ENCODE measurements at places on chromosomes 1 and 21.

DNA sequence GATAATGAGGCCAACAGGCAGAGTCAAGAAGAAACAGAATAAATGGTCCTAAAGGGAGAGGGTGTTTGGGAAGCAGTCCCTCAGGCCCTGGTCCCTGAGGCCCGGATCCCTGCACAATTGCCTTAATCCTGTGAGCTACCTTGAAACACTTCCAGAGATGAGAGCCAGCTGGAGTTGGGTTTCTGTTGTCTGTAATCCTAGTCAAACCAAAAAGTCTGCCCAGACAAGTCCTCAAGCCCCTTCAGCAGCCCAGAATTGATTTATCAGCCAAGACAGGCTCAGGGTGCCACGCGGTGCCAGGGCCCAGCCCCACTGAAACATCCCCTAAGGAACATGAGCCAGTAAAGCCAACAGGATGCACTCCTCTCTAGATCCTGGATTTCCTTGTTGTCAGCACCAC, 16.4 kb upstream of the CLSTN1 start:
- no peak for DNase-seq

GRCh38 chr1:181801617-181802016, 259.9 kb downstream of the ZNF648 start:
- no peak for DNase-seq

GRCh38 chr1:33875862-33876261, 12.0 kb downstream of the HMGB4 start:
- peak; percentile 10 for DNase-seq

GRCh38 chr1:244022311-244022710, 28.8 kb upstream of the ZBTB18 start:
- DNase-seq, result no peak

- no peak for DNase-seq
Measured at GRCh38 chr1:21586222-21586621, 77.0 kb downstream of the ALPL start.

GRCh38 chr1:116585886-116586285, 15.1 kb upstream of the CD58 start:
- DNase-seq, result no peak

GRCh38 chr1:14679027-14679688, 80.7 kb downstream of the KAZN start:
- DNase-seq, result no peak

GRCh38 chr1:22611530-22611947, 24.9 kb upstream of the C1QA start:
- no peak for DNase-seq

GRCh38 chr21:36194024-36194423, 37.4 kb downstream of the DOP1B start:
- no peak for DNase-seq

- no peak for DNase-seq
Measured at GRCh38 chr1:59298026-59298583, 1.2 kb downstream of the FGGY start.

DNA sequence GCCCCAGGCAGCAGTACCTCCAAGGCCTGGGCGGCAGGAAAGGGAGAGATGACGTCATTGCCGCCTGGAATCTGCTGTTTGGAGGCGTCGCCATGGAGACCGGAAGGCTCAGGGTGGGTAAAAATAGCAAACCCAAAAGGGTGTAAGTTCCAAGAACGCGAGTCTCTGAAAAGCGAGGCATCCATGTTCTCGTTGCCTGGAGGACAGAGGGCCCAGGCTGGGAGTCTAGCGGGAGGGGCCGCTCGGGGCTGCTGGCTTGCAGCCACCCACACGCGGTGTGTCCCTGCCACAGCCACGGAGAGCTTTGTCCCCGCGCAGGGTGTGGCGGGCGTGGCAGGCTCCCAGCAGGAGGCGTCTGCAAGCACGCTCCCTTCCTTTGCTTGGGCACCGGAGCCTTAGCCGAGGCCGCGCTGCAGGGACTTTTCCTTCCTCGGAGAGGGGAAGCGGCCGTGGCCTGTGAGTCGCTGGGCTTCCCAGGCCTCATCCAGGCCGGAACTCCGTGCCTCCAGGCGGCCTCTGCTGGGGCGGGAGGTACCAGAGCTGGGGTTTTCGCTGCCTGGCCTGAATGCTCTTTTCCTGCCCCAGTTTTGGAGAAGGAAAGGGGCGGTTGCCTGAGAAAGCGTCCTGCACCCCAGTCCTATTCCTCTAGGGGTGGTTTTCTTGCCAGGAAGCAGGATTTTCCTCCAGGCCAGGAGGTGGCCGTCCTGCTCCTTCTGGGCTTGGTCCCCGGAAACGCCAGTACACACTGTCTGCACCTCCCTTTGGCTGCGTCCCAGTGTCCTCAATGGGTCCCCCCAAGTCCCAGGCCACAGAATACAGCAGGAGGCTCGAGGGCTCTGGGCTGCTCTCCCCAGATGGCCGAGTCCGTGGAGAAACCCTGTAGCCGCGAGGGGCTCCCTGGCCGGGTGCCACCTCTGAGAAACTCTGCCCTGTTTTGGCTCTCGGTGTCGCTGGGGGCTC, 15.3 kb upstream of the SKI start:
- DNase-seq, result peak; percentile 80

DNA sequence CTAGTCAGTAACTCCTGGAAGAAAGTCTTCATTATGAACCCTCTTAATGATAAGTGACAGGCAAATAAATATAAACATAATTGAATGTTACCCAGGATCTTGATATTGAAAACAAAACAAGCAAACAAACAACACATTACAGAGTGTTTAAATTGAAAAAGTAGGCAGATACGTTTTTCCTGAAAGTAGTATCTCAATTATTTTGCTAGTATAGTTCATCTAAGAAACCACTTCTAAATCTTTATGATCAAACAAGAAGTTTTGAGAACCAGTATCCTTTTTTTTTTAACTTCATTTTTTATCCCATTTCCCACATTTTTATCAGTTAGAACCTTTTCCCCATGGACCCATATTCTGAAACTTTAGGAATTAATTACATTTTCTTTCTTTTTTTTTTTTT, 3.7 kb upstream of the WDR47 start:
- DNase-seq, result no peak

DNA sequence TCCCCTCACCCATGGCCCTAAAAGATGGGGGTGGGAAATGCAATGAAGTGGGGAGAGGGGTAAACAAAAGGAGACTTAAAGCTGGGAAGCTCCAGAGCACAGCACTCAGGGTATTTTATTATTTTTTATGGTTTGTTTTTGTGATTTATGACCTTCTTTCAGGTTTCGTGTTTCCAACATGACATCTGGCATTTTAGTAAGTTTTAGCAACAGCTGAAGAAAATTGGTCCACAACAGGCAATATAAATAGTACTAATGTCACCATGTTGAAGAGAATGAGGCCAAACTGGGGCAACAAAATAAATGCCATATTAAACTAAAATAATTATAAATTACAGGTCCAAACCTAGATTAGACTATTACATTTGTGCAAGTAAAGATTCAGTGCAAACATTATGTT, 56.3 kb downstream of the TBX15 start:
- DNase-seq, result no peak

GRCh38 chr1:12511128-12511484, 106.9 kb downstream of the DHRS3 start:
- DNase-seq, result no peak
